Stimulated activated CD4-positive, alpha-beta T cell treated with anti-CD3 and anti-CD28 coated beads, Interleukin-4, amount 100 ng/mL, for 48 hours (primary cell): ENCODE measurements at places on chromosomes 16 and 17.
A peak's percentile ranks its signal among the peaks of the same experiment; 100 is the strongest.

GRCh38 chr16:73124097-73124652 lies 76.2 kb upstream of the ZFHX3 start:
- DNase-seq: no peak

DNA sequence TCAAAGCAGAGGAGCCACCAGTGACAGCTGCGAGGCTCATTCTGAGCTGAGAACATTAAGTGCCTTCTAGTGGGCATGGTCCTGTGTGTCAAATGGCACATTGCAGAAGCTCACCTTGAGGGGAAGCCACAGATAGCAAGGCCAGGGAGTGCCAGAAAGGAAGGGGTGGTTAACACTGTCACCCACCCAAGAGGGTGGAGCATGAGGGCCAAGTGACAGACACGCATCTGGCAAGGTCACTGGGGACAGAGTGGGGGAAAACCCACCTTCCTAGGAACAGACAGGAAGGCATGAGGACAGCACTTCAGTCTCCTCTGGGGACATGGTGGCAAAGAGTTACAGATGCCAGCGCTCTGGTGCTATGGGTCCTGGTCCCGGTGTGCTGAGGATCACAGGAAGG lies 22.1 kb downstream of the NUBP1 start:
- no peak for DNase-seq

DNA sequence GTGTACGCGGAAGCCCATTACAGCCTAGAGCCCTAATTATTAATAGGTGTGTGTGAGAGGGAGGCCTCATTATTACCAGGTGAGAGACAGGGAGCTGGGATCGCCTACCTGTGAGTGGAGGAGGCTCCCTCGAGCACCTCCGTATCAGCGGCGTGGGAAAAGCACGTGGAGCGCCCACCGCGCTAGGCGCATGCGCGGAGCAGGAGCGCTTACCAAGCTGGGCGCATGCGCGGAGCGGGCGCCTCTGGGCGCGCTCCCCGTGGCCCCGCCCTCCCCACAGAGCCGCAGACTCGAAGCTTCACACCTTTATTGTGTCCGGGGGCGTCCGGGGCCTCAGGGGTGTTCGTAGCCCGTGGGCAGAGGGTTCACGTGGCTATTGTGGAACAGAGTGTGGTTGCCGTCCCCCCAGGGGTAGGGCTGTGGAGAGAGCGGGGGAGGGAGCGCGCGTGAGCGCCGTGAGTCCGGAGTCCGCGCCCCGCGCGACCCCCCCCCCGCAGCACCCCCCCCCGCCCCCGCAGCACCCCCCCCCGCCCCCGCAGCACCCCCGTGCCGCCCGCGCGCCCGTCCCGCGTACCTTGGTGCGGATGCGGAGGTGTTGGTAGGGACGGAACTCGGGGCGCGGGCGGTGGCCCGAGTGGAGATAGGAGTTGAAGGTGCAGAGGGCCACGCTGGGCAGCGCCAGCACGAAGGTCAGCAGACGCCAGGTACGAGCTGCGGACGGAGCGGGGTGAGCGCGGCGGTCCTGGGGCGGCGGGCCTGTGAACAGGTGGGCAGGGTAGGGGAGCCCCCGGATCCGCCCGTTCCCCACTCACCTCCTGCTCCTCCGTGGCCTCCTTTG lies 500 bp downstream of the COX6A2 start:
- DNase-seq: peak; percentile 52

DNA sequence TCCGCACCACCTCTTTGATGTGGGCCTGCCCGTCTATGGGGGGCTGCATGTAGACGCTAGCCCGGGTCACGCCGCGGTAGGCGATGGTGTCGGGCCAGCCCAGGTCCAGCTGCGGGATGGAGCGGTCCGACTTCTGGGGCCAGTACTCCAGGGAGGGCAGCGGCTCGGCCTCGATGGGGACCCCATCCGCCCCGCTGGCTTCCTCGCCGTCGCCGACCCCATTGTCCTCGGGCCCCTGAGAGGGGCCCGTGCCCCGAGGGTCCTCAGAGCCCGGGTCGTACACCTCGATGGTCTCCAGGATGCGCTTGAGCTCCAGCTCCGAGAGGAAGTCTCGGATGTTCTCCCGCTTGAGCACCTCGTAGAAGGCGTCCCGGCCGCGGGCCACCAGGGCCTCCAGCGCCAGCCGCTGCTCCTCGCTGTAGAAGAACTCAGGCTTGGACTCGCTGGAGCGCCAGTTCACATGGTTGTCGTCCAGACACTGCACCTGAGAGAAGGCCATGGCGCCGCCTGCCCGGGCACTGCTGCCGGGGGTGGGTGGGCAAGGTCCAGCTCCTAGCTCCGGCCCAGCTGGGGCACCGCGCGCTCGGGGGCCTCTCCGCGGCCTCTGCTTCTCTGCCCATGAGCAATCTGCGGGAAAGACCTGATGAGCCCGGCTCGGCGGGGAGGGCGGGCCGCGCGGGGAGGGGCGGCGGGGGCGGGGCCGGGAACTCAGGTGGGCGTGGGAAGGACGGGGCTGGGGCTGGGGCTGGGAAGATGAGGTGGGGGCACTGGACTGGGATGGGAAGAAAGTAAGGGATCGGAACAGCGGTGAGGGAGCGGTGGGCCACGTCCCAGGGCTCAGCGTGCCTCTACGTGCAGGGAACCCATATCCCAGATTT lies 782 bp downstream of the FAM83G start:
- DNase-seq: peak; percentile 41

DNA sequence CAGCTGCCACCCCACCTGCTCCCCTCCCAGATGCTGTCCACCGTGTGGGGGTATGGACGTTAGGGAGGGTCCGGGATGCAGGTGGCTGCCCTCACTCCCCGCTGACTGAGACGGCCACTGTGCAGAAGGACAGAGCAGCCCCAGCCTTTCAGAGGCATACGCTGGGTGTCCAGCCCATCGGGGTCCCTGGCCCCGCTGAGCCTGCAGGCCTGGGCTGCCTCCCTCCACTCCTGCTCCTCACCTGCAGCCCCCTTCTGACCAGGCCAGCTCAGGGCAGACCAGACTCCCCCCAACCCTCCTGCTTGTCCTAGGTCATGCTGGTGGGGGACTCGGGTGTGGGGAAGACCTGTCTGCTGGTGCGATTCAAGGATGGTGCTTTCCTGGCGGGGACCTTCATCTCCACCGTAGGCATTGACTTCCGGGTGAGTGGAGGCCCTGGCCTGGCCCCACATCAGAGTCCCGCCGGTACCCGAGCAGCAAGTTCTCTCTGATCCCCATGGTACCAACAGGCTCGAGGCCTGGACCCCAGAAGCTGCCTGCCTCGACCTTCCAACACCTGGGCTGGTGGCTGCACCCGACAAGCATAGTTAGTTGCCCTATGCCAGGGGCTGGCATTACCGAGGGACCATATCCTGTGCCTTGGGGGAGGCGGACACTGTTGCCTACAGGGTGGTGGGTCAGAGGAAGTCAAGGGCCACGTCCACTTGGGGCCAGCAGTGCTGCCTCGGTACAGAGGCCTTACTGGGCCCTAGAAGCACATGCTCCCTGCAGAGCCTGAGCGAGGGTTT lies 1.4 kb downstream of the RAB26 start:
- no peak for DNase-seq

DNA sequence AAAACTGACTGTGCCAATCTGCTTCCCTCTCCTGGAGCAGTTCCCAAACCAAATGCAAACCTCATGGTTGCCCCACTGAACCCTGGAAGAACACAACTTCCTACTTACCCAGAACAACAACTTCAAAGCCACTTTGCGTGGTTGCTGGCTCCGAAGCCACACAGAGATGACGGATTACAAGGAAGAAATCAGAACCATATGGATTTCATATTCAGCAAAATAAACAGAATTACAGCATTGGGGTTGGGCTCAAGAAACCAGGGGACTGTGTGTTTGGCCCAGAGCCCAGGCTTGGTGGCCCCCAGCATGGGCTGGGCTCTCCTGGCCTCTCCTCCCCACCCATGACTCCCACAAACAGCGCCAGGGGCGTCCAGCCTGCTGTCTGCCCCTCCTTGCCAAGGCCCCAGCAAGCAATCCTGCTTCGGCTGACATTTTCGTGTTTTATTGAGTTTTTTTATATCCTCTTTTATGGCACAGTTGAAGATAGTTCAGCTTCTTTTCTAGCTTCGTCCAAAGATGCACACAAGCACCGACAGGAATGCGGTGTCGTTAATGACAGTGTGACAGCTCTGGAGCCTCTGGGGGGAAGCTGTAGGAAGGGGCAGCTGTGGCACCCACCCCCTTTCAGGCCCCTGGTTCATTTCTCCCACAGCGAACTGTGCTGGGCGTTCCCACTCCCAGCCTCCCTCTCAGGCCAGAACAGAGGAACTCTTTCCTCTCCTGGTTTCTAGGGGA lies 137.1 kb downstream of the GAS7 start:
- no peak for DNase-seq

- DNase-seq: no peak
Observed at GRCh38 chr17:16442141-16442540, 26.8 kb downstream of the TRPV2 start.

DNA sequence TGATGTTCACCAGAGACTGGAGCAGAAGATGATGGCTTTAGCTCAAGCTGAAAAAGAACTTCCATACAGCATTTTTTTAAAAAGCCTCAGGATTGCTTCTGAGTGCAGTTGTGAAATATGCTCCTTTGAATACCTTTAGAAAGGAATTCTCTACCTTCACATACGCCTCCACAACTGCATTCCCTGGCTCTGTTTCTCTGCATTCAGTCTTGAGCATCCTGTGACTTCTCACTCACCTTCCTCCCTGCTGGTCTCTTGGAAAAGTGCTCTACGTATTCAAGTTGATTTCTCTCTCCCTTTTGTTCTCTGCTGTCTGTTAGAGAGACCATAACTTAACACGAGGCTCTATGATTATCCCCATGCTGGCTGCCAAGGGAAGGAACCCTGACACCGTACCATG lies 34.5 kb downstream of the HS3ST2 start:
- no peak for DNase-seq
